Cardiac muscle cell (in vitro differentiated cells and primary cell): ENCODE measurements at places on chromosomes 7 and 10.

GRCh38 chr10:131275691-131276090 lies 35.8 kb downstream of the TCERG1L start:
- H3K4me1 ChIP-seq, result no peaks in the 10 kb centered on the region
- H3K4me3 ChIP-seq, result no peak overlapping the region
- DNase-seq, result no peak
- no peak overlapping the region for H3K27ac ChIP-seq

DNA sequence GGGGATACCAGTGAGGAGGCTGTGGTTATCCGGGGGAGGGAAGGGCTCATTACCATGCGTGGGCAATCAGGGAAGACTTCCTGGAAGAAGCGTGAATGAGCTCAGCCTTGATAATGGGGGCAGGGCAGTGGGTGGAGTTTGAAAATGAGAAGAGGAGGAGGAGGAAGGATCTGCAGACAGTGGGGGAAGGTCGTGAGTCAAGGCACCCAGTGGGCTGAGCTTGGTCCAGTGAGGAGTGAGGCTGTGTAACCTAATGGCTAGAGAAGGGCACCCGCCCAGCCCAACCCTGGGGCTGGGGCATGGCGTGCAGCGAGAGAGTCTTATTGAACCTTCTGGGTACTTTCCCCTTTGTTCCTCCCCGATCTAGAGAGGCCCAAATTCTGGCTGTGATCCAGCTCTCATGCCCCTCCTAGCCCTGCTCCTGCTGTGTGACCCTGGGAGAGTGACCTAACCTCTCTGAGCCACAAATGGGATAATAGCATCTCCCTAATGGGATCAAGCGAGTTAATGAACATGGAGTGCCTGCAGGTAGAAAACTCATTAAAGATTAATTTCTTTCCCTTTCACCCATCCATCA lies 31.5 kb downstream of the CLIP2 start:
- no peaks in the 10 kb centered on the region for H3K36me3 ChIP-seq
- no peak overlapping the region for H3K27ac ChIP-seq
- H3K27me3 ChIP-seq, result no peaks in the 10 kb centered on the region
- no peaks in the 10 kb centered on the region for H3K4me1 ChIP-seq
- DNase-seq, result no peak

- no peak overlapping the region for H3K4me3 ChIP-seq
- H3K27me3 ChIP-seq, result no peaks in the 10 kb centered on the region
- no peak for DNase-seq
- H3K4me1 ChIP-seq, result peaks cover 9% of the 10 kb centered on the region
- no peaks in the 10 kb centered on the region for H3K36me3 ChIP-seq
- H3K27ac ChIP-seq, result no peak overlapping the region
Observed at GRCh38 chr7:132430861-132431822, 145.1 kb downstream of the PLXNA4 start.

DNA sequence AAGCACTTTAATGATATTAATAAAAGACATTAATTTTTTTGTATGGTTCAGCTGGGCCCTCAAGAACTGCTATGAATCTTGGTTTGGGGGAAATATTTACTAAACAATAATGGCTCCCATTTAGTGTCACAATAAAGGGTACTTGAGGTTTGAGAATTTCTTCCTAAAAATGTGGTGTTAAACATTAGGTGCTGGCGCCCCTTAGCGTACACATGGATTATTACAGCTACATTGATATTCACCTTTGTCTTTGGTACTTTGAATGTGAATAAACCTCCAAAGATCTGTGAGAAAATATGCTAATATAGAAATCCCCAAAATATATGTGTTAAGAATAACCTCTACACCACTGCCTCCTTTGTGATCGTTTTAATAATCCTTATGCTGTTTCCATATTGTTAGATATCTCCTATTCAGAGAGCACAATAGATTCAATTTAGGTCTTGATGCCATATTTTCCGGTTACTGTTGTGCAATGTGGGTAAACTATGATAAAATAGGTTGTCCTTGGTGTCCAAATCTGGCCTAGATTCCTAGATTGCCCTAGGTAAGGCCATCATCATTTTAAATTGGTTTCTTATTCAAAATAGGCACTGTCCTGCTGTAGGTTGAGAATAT lies 161.8 kb upstream of the CACNA2D1 start:
- DNase-seq, result peak; percentile 72
- H3K4me1 ChIP-seq, result no peaks in the 10 kb centered on the region
- no peak overlapping the region for H3K4me3 ChIP-seq

DNA sequence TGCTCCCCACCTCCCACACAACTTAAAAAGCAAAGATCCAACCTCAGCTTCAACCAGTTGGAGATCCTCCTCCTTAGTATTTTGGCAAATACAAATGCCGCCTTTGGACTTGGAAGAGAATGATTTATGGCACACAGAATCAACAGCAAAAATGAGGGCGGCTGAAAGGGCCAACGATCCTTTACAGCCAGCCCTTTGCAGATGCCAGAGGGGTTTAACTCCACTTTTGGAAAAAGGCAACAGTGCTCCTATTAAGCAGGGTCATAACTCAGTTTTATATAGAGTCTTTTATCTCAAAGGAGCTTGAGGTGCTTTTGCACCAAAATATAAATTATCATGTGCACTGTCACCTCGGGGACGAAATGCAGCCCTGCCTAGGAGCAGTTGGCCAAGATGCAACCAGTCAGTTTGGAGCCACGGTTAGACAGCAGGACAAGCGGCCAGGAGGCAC lies 56.7 kb upstream of the JCAD start:
- H3K4me1 ChIP-seq, result peaks cover 34% of the 10 kb centered on the region
- no peak overlapping the region for H3K4me3 ChIP-seq
- H3K36me3 ChIP-seq, result no peaks in the 10 kb centered on the region
- peak overlapping the region; percentile 90 for H3K27ac ChIP-seq
- no peak for DNase-seq
- no peaks in the 10 kb centered on the region for H3K27me3 ChIP-seq

DNA sequence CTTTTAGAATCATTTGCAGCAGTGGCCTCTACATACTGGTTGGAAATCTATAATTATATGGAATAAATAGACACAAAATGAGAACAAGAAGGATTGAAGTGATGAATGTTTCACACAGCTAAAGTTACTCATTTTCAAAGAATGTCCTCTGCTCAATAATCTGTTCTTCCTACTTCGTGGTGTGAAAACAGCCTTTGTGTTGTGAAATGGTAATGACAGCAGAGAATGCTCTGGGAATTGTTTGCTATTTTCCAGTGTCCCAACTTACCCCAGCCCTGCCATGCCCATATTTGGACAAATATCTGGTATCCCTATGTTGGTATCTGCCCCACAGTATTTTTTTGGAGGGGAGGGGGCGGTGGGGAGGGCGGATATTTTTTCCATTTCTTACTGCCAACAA lies 130.4 kb downstream of the GLI3 start:
- no peaks in the 10 kb centered on the region for H3K36me3 ChIP-seq
- no peak for DNase-seq
- peak overlapping the region; percentile 26 for H3K27ac ChIP-seq
- H3K27me3 ChIP-seq, result no peaks in the 10 kb centered on the region
- peaks cover 48% of the 10 kb centered on the region for H3K4me1 ChIP-seq
- H3K4me3 ChIP-seq, result no peak overlapping the region
